CD4-positive, alpha-beta T cell treated with Interleukin-2 at 100 ng/mL for 4 hours (primary cell): ENCODE measurements at places on chromosomes 12 and 14.

DNA sequence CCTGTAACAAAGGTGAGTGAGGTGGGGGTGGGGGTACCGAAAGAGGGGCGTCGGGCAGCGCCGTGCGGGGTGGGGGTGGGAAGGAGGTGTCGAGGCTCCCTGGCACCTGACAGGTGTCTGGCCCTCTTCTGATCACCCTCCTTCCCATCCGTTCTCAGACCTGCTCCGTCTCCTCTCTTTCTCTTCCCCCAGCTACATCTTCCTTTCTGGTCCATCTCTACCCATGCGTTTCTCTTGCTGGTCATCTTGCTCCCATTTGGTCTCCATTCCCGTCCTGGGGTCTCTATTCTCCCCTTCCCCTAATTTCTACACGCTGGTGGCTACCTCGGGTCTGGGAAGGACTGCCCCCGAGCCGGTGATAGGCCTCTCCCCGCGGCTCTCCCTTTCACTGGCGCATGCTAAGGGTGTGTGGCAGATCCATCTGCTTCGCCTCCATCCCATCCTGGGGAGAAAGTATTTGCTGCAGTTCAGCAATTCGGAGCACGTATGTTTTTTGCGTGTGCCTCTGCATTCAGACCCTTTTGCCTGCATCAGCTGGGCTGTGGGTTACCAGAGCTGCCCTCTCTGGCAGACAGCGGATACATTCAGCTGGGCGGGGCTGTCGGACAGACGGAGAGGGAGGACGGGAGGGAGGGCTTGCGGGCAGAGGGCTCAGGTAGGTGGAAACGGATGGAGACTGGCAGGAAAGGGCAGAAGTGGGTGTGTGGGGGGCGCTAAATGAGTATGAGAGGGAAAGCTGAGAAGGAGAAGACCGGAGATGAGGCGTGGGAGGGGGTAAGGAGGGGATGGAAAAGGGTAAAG, 730 bp downstream of the CLSTN3 start:
- DNase-seq, result peak; percentile 58

- no peak for DNase-seq
Measured at GRCh38 chr14:53035336-53036210, 84.7 kb upstream of the FERMT2 start.

DNA sequence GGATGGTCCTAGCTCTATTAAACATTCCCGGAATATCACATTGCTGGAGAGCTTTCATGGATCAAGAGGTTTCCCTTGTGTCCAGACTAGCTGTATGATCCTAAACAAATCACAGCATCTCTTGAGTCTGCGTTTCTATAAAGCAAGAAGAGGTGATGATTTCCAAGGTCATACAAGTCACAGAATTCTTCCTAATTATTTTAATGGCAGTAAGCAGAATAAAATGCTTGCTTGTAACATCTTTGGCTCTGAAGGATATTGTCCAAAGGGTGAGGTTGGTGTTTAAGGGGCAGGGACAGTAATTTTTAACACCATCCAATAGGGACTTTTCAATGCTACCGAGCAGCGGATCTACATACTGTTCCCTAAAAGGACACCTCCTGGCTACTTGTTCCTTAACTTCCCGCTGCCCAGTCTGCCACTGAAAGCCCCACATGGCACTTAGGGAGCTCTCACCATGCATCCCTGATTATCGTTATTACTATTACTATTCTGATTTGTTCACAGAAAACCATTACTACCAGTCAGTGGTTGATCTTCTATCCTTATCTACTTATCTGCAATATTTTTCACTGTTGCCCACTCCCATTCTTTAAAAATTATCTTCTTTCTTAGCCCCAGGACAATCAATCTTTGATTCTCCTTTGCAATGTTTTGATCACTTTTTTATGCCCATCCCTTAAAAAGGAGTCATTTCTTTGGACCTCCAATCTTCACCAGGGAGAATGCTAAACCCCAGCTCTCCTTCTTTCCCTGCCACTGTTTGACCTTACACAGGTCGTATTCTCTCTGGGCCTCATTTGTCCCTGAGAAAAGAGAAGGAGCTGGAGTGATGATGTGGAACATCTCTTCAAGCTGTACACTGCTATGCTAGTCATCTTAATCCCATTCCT, 4.0 kb upstream of the PCED1B start:
- no peak for DNase-seq

- no peak for DNase-seq
Measured at GRCh38 chr12:110248096-110248447, 33.0 kb upstream of the ATP2A2 start.

DNA sequence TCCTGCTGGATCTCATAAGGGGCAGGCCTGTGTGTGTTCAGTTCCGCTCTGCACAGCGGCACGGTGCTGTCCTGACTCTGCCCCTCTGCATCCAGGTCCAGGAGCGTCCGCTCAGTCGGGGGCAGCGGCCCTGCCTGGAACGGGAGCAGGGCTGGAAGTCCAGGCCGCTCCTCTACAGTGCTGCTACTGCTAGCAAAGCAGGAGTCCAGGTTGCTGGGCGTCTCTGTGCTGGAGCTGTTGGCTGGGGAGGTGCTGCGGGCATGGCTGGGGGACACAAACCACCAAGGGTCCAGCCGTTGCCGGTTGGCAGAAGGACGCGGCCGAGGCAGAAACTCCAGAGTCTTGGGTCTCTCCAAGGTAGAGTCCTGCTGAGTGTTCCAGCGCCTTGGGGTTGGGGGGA, 78.9 kb downstream of the MAP3K9 start:
- DNase-seq, result no peak

DNA sequence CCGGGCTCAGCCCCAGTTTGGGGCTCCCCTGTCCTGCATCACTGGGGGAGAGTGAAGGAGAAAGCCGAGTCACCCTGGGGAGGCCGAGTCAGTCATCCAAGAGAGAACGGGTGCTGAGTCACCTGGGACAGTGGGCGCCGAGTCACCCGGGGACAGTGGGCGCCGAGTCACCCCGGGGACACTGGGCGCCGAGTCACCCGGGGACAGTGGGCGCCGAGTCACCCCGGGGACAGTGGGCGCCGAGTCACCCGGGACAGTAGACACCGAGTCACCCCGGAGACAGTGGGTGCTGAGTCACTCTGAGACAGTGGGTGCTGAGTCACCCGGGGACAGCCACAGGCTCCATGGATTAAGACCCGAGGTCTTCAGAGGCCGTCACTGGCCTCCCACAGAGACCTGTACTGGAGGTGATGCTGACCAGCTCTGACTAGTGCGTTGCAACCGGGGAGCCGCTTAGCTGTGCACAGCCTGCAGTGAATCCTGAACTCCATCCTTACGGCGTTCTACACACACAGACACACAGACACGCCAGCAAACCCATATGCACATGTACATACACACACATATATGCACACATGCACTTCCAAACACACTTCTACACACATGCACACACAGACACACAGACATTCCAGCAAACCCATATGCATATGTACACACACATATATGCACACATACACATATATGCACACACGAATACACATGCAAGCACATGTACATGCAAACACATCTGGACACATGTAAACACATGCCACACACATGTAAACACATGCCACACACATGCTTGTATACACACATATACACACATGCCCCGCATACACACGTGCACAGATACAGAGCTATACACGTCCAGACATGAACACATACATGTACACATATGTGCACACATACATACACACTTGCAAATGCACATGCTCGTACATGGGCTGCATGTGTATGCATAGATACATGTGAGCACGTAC, 64.9 kb upstream of the GALNT9 start:
- DNase-seq, result no peak

GRCh38 chr12:23113781-23114180, 488.8 kb downstream of the ETNK1 start:
- no peak for DNase-seq

DNA sequence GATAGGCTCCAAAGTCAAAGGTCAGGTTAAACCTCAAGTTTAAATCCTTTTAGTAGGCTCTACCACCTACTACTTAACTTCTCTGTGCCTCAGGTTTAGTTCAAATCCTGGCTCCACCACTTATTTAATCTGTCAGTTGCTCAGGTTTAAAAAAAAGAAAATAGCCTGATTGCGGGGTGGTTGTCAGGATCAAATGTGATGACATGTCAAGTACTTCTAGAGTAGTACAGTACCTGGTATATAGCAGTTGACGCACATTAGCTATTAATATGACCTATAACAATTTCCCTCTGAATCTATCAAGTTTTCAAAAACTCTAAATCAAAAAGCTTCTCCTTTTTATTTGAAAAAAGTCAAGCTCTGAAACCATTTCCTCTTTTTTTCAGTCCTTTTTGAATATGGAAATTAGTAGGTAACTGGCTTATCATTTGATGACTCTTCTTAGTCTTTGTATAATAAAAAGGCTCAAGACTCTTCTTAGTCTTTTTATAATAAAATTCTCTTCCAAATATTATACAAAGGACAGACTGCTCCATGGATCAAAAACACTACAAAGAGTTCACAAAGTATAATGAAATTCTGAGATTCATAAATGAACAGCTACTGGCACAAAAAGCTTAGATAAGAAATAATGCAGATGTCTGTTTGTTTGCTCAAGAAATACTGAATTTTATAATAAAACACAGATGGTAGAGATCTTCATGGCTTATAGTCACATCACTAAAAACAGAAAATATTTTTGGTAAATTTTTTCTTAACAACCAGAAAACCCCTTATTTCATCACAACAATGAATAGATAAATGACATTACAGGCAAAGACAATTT, 5.0 kb downstream of the OSBPL8 start:
- DNase-seq, result no peak

DNA sequence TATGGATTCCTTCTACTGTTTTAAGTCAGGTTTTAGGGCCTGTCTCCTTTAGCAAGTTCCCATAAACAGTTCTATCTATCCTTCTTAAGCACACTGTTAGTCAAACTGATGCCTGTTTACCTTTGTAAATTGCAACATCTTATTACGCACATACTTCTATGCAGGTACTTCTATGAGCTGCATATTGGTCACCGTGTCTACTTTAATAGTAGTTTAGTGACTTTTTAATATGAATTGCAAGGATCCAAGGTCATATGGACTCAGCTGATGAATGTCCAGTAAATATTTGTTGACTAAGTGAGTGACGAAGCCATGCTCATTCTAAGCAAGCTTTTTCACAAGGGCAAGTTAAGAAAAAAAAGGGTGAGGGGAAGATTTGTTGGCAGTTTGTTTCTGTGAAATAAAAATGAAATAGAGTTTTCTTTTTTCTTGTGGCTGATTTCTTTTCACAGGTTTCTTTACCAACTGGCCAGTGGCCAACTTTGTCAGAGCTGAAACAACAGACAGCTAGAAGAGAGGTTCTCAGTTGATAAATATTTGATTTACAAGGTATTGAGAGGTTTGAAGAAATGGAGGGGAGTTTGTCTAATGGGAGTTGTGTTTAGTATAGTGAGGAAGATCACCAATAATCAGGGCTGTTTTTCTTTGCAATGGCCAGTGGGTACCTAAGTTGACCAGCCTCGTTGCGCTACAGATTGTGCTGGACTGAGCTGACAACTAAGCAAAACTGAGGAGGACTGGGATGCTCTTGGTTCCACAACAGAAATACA, 141.1 kb downstream of the SLC15A5 start:
- no peak for DNase-seq

DNA sequence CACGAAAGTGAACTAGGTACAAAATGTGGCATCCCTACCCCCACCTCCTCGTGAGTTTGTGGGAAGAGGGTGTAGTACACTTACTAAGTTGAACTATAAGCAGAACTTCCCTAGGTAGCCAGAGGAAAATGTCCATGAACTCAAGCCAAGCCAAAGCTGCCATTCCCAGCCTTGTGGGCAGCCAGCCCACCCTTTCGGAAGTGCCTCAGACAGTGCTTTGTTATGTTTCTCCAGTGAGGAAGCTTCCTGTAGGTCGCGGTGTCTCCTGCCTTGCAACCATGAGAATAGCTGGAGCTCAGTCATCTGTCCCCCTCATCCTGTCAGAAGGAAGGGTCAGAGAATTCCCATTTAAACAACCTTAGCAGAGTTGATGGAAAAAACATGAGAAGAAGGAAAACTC, 266.9 kb downstream of the DUSP6 start:
- DNase-seq, result no peak

GRCh38 chr12:51714666-51715065, 123.6 kb downstream of the SCN8A start:
- no peak for DNase-seq

- no peak for DNase-seq
Measured at GRCh38 chr12:7145671-7146070, 15.5 kb downstream of the CLSTN3 start.

GRCh38 chr12:123951467-123951866, 21.2 kb downstream of the CCDC92 start:
- DNase-seq, result no peak

DNA sequence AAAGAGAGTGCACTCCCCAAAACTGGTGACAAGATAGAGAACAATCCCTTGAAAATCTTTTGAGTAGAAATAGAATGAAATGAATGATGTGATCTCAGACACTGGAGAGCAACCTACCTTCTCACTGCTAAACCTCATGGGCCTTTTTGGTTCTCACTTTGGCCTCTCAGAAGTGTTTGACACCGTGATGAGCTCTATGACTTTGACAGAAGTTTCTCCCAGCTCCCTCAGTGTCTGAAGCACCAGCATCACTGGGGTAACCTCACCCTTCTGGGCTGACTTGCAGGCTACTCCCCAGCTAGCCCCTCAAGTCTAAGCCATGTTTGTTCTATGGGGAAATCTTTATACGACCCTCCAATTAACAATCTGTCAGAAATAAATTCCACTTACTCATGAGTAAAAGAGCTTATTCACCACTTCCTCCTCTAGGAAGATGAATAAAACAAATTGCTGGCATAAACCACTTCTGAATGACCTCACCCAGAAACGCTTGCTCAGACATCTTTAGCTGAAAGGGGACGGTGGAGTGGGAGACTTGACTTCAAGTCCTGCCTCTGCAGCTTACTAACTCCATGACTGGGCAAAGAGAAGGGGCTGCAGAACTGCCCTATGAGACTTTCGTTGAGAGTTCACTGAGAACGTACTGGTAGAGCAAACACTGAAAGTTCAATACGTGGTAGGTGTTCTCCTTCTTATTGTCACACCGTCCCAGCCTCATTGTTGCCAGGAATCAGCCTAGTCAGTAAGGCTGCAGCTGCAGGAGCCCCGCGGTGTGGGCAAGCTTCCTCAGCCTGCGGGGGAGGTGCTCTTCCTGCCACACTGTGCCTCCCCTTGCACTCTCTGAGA, 46.5 kb downstream of the ST8SIA1 start:
- peak; percentile 42 for DNase-seq

DNA sequence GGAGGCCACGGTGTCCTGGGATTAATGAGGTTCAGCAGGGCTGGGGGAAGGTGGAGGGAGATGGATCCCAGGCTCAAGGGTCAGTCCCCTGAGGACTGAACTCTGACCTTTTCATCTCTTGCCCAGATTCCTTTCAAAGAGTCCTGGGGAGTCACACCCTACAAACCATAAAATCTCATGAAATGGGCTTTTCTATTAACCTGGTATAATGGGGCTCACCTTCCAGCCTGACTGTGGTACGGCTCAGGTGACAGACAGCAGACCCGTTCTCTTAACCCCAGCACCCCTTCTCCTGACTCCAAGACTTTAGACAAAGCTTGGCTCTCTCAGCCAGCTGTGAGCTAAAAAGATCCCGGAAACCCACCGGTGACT, 268.2 kb downstream of the ADGRD1 start:
- no peak for DNase-seq

GRCh38 chr12:1593174-1594005, 991 bp downstream of the FBXL14 start:
- DNase-seq, result peak; percentile 43

GRCh38 chr12:47855502-47855901, 35.8 kb upstream of the HDAC7 start:
- no peak for DNase-seq

- DNase-seq, result no peak
Measured at GRCh38 chr12:131775392-131776236, 52.6 kb upstream of the MMP17 start.

GRCh38 chr14:53330441-53330840, 177.3 kb upstream of the DDHD1 start:
- DNase-seq, result no peak

GRCh38 chr14:44370727-44371126, 136.4 kb downstream of the FSCB start:
- DNase-seq, result no peak
